Activated effector memory CD4-positive, alpha-beta T cell treated with anti-CD3 and anti-CD28 coated beads, Interleukin-2, amount 50 U/mL, for 16 hours (primary cell): ENCODE measurements at places on chromosomes 5 and 9.

DNA sequence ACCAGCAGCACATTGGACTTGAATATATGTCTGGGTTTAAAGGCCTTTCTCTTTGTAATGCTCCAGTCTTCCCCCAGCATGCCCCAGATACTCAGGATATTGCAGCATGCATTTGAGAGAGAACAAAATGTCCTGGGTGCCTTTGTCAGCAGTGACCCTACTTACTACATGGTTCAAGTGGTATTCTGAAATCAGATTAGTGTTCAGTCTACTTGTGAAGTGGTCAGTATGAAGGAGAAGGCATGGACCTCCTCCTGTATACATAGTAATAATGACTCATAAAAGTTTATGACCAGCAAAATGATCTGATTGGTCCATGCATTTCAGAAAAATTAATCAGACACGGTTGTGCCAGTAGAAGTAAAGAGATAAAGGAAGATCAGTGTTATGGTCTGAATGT is 25.4 kb downstream of the GPR21 start:
- DNase-seq = no peak

DNA sequence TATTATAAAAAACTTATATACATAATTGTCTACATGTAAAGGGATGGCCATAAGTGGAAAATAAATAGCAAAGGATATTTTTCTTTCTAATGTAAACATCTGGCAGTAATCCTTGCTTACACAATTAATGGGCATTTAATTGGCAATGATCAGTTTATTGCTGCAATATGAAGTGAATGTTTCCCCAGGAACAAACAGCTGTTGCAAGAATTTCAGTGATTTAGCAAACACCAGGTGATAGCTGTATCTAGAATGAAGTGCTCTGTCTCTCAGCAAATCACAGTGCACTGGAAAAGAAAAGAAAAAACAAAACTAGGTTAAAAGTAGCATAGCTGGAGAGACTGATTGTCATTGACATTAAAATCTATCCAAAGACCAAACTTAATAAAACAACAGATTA is 594.5 kb upstream of the ARRDC3 start:
- no peak for DNase-seq

- no peak for DNase-seq
Observed at GRCh38 chr9:26210338-26210851, 532.2 kb upstream of the TUSC1 start.

GRCh38 chr9:106771608-106772007 is 91.4 kb upstream of the ZNF462 start:
- DNase-seq = no peak

DNA sequence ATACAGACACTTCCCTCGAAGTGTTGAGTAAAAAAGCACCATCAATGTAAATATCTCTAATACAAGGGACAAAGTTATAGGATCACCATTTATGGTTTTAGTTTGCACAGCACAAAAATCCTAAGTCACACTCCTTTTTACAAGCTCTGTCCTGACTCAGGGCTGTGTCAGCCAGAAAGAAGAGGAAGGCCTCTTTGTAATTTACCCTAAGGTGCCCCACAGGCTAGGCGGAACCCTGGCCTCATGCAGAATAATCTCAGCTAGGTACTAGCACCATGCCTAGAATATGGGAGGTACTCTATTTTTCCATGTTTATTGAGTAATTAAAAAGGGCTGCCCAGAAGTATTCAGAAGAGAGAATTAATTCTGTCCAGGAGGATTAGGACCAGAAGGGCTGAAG is 36.9 kb downstream of the HAVCR1 start:
- no peak for DNase-seq

GRCh38 chr5:131514316-131515283 is 120.4 kb downstream of the RAPGEF6 start:
- no peak for DNase-seq

GRCh38 chr9:107644733-107645463 is 155.3 kb upstream of the KLF4 start:
- DNase-seq = no peak
